ENCODE measurements at places on chromosomes 2 and 18. TPM values are rescaled to one million over a fixed set of nuclear protein-coding genes. Genes with fewer than 3 reads are reported as not detected.

The BOLL gene
- not detected for total RNA-seq

The CXCR1 gene
- not detected for total RNA-seq

The VSNL1 gene
- total RNA-seq, result not detected

The DNAH6 gene
- total RNA-seq, result not detected

The SAG gene
- not detected for total RNA-seq

Data from glomerular endothelial cell (primary cell).